ENCODE measurements at places on chromosomes 16 and 17.
A peak's percentile ranks its signal among the peaks of the same experiment; 100 is the strongest.

DNA sequence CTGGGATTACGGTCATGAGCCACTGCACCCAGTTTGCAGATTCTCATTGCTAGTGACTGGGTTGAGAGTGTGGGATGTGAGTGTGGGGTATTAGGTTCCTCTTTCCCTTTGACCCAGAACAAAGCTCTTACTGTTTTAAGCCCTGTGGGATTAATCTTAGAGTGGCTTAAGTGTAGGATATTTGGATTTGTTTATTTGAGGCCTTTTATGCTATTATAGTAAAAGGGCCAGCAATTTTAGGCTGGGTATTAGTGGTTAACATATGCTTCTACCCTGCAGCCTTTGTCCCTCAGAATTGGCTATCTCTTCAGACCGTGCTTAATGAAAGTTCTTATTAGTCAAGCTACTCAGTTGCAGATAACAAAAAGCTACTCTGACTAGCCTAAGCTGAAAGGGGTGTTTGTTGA lies 3.2 kb downstream of the SGF29 start:
- no peak for DNase-seq

- DNase-seq = no peak
These were observed 314.8 kb upstream of the GOT2 start for GRCh38 chr16:59048876-59049275.

DNA sequence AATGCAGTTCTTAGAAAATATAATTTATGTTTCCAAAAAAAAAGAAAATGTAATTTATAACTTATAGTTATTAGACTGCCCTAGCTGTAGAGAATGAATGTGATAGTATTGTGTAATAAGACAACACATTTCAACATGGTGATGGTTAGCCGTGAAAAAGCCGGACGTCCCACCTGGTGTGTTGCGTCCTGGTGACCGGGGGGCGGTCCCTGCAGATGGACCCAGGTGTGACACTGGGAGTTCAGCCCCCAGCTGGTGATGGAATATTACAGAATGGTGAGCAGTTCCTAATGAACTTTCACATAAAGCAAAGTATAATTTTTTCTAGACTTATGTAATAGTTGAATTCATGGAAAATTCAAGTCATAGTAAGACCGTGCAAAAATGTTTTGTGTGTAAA lies 132.8 kb downstream of the LAT start:
- no peak for DNase-seq

DNA sequence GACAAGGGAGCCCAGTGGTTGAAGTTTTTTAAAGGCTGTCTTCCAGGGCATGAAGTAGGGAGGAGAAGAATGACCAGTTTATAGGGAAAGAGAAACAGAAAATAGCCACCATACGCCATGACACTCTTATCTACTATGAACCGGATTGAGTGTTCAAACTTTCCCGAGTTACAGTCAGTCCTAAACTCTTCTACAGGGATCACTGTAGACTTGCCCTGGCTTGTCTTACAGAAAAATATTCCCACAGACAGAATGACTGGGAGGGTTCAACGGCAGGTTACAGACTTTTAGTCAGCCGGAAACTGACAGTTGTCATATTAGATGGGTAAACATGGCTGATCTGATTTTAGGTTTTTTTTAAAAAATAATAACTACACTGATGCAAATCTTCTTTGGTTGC lies 662.5 kb upstream of the SOX9 start:
- DNase-seq = no peak

- no peak for DNase-seq
These were observed 46.5 kb downstream of the NT5M start for GRCh38 chr17:17349724-17350106.

DNA sequence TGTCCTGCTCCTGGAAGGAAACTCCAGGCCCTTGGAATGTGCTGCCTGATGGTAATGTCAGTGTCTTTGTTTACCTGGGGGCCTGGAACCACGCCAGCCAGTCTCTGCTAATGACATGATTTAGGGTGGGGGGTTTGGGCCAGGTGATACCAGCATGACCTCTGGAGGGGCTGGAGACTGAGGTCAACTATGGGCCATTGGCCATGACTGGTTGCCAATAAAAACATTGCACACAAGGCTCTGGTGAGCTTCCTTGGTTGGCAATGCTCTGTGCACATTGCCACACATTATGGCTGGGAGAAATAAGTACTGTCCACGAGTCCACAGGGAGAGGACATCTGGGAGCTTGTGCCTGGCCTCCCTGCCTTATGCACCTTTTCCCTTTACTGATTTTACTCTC lies 52.5 kb downstream of the LITAF start:
- DNase-seq = no peak

- DNase-seq = no peak
These were observed 286.5 kb downstream of the HS3ST4 start for GRCh38 chr16:25978218-25978617.

- DNase-seq = no peak
These were observed 5.0 kb downstream of the SLC5A2 start for GRCh38 chr16:31487720-31488467.

- peak; percentile 71 for DNase-seq
These were observed 35.4 kb downstream of the TBCD start for GRCh38 chr17:82787081-82787848.

- no peak for DNase-seq
These were observed 93.0 kb downstream of the SEC14L1 start for GRCh38 chr17:77233635-77234334.

All from tibial artery (tissue), 4 donors.